Fibroblast of skin of abdomen (primary cell): ENCODE measurements at places on chromosomes 3 and 15.

DNA sequence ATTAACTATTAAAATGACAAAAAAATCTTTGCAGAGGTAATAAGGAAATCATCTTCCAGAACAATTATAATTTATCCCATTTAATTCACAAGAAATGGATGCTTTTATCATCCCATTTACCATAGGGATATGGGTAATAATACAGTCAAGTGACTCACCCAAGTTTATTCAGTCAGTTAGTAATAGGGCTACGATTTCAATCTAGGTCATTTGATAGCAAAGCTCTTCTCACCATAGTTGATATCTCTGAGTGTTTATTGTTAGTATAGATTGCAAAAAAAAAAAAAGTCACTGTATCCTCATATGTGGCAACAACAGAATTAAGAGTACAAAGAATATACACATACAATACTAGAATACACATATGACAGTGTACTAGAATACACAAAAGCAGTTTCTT, 797.1 kb downstream of the ROBO1 start:
- DNase-seq, result no peak

- no peak for DNase-seq
These were observed 1225.1 kb downstream of the OTOL1 start for GRCh38 chr3:162721736-162722135.

DNA sequence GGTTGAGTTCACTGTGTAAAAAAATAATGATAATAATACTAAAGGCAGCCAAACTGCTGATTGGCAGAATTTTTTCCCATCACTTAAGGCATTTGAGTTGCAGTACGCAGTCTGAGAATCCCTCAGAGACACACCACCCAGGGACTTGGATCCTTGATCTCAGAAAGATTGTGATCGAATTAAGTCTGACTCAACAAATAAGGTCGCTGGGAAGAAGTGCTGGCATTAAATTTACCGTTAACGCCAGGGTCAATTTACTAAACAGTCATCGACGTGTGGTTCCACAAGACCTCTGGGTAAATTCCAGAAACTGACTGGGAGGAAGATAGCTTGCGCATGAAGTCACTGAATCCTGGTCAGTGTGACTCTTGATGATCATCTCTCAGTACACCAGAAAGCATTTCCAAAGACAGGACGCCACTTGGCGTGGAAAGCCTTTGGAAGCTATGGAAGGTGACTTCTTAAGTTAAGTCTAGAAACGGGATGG, 48.3 kb upstream of the CGNL1 start:
- DNase-seq, result peak; percentile 78

DNA sequence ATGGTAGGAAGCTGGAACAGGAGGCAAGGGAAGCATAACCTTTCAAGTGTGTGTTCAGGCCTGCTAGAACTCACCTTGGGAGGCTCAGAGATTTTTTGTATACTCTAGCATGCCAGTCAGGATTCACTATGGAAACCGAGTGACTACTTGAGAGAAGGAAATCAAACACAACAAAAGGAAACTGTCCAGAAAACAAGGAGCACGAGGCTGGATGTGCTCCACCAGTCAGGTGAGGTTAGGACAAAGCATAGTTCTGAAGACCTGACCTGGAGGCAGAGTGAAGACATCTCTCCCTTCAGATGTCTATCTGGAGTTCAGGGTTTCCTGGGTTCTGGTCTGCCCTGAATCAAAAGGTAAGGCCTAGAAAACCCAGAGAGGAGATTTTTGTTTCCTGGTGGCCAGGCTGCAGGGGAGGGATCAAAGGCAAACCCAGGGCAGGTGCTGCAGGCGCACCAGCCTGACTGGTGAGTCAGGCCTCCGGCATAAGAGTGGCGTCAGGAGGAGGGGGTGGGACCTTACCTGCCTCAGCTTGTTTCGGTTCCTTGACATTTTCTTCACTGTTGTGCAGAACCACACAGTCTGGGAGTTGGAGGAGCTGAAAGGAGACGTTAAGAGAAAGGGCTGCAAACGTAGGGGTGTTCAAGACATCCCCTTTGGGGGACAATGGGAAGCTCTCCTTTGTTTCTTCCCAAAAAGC, 52.2 kb upstream of the OSBPL11 start:
- no peak for DNase-seq

- DNase-seq, result no peak
These were observed 63.6 kb upstream of the SNTN start for GRCh38 chr3:63588895-63589294.

DNA sequence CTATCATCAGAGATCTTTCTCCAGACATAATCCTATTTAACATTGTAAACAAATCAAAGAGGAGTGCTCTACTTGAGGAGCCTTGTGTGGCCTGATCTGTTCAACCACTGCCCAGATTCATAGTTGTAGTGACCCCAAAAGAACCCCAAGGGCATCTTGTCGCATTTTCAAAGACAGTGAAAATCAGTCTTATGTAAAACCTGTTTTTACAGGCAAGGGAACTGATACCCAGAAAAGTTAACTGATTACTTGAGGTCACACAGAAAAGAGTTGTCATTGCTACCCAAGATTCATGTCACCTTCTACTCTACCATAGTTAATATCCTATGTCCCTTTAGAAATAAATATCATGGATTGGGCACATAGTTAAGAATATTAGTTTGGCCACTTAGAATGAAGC, 40.5 kb upstream of the ARPP21 start:
- no peak for DNase-seq

DNA sequence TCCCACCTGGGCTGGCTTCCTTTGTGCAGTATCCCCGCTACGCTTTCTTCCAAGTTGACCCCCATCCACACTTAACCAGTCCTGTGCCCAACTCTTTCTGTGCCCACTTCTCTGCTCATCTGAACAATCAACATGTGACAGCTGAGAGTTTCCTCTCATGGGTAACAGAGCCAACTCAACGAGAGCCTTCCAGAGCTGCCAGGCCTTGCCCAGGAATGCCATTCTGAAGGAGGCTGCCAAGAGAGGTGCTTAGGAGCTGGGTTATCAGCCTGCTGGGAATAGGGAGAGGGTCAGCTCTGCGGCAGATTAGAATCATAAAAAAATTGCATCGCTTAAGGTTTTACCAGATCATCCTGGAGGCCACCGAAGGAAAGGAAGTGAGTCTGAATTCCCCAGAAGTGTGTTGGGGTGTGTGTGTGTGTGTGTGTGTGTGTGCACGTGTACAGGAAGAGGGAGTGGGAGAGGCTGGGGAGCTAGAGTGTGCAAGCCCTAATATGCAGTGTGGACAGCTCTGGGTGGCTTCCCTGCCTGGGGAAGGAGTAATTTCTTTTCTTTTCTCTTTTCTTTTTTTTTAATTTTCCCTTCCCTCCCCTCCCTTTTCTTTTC, 66.7 kb downstream of the ITGA11 start:
- no peak for DNase-seq

DNA sequence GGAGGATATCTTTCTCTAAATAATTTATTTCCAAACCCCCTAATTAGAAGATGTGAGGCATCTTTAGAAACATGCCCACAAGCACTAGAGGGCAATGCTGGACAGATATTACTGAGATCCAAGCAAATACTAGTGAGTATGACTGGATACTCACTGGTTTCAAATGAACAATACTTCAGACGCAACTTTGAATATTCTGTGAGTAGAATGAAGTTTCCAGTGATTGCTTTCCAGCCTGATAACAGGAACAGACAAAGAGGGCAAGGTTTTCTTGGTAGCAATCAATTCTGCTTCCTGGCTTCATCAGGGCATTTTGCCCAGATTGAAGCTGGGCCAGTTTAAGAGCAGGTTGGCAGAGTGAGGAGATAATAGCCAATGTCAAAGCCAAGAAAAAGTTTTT, 442.6 kb upstream of the PDZRN3 start:
- peak; percentile 64 for DNase-seq

- no peak for DNase-seq
These were observed 693.0 kb upstream of the CADM2 start for GRCh38 chr3:84265768-84266167.

DNA sequence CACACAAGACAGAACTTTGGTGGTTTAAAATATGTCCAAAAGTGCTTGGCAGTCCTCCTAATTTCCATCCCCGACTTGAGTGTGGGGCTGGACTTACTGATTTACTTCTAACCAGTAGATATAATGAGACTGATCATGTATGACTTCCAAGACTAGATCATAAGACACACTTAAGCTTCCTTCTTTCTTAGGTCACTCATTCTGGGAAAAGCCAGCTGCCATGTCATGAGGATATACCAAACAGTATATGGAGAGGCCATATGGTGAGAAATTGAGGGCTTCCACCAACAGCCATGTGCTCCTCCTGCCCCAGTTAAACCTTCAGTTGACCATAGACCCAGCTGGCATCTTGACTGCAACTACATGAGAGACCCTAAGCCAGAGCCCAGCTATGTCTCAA, 282.8 kb upstream of the PROK2 start:
- no peak for DNase-seq

GRCh38 chr3:171001957-171002694, 24.4 kb downstream of the SLC2A2 start:
- DNase-seq, result peak; percentile 37

DNA sequence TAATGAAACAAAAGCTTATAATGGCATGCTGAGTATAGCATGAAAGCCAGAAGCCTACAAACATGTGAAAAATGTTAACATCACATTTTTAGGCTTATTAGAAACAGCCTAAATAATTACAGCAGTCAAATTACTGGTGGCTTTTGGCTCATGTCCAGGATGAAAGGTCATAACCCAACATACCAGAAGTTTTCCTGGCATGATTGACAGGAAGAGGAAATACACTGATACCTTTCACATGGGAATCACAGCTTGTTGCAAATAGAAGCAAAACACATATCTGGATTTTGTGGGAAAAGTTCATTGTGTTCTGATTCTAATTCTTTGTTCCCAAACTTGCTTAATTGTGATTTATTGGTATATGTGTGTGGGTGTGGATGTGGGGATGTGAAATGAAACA, 393.5 kb upstream of the ARRDC4 start:
- no peak for DNase-seq

DNA sequence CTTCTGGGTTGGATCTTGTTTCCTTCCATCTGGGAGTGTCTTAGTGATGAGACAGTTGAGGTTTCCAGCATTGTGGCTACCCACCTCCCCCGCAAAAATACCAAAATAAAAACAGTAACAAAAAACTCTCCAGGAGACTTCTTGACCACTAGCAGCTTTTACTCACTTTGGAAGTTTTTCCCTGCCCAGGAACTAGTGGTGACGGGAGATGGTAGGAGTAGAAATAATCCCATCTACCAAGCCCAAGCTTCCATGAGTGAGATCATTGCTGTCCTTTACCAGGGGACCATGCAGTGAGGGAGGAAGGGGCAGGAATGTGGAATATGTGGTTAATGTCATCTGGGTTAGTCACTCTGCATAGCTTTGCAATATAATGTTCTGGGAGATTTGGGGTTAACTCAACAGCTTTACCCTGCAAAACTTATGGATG, 187.7 kb downstream of the ITPR1 start:
- peak; percentile 74 for DNase-seq

DNA sequence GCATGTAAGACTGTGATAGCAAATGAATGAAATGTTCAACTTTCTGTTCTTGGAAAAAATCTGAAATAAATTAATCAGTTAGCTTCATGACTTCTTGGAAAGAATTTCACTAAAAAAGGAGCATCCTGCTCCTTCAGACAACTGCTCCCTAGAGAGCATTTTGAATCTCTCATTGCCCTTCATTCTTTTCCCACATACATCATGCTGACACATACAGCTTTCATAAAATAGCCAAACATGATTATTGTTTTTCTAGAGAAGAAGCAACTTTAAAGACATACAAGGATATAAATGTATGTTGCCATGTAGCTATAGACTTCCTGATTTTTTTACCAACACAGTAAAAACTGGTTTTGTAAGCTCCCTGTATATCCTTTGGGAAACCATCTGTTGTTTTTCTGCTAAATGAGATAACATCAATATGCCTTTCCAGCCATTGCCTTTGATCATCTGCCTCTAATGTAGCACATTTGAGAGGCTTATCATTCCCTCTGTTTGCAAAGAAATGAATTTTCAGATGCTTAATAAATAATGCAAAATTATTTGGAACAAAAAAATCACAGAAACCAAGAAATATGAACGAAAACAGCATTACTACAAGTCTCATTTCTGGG, 248.2 kb upstream of the GPR149 start:
- DNase-seq, result no peak

DNA sequence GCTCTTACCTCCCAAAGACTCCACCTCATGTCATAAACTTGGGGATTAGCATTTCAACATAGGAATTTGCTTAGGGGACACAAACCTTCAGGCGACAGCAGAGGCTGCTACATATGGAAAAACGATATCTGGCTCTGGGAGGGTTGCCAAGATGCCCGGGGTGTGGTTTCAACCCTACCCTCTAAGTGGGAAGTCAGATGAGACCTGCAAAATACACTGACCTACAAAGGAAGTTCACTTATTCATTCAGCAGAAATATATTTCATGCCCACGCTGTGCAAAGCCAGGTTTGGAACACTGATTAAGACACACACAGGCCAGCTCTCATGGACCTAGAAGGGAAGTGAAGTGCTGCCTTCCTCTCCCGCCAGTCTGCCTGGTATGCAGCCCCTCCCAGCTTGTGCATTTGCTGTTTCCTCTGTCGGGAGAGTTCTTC, 239.3 kb downstream of the FEZF2 start:
- peak; percentile 2 for DNase-seq

- no peak for DNase-seq
These were observed 7.3 kb downstream of the TMEM212 start for GRCh38 chr3:171850320-171850959.

- DNase-seq, result no peak
These were observed 229.8 kb downstream of the SNRPN start for GRCh38 chr15:25184356-25185155.

DNA sequence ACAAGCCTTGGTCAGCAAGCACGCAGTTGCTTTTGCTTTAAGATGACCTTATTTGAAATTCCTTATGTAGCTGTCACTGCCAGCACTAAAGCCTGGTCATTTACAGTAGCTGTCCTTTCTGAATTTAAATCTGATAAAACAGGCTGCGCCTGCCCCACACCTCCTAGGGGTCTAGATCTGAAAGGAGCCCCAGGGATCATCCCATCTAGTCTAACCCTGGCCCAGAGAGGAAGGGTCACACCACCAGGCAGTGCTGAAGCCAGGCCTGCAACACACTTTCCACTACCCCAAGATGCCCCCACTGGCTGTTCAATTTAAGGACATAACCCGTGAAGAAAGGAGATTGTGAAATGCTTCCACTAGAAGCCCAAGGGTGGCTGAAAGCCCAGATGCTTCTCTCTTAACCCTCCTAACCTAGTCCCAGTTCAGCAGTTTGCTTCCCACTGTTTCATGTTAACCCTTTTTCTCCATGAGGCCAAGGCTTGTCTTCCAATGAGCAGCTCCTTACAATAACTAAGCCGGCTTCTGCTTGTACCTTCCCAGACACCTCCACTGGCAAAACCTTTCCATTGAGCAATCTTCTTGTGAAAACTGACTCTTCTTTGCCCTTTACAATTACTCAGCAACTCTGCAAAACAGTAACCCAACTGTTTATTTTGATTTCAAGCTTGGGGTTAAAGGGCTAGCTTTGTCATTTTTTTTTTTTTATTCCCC, 198.9 kb upstream of the LPP start:
- DNase-seq, result peak; percentile 50

- DNase-seq, result no peak
These were observed 671 bp upstream of the DCUN1D1 start for GRCh38 chr3:182981038-182981380.

DNA sequence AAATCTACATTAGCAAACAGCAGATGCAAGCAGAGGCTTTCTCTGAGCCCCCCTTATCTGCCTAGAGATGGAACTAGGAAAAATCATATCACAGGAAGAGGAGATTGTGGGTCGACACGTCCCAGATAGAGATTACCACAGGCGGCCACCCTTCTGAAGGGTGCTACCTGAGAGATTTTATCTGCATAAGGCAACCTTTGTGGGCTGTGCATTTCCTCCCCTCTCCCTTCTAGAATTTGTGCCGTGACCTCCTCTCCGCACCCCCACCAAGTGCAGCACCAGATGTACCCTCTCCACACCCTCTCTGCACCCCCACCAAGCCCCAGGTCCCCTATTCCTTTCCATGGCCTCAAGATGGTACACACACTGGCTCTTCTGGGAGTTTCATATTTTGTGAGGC, 27.4 kb downstream of the METTL6 start:
- DNase-seq, result no peak
